IMR-90 (cell line): ENCODE measurements at places on chromosomes 5 and 9. TPM values are rescaled to one million over a fixed set of nuclear protein-coding genes. Genes with fewer than 3 reads are reported as not detected.

DNA sequence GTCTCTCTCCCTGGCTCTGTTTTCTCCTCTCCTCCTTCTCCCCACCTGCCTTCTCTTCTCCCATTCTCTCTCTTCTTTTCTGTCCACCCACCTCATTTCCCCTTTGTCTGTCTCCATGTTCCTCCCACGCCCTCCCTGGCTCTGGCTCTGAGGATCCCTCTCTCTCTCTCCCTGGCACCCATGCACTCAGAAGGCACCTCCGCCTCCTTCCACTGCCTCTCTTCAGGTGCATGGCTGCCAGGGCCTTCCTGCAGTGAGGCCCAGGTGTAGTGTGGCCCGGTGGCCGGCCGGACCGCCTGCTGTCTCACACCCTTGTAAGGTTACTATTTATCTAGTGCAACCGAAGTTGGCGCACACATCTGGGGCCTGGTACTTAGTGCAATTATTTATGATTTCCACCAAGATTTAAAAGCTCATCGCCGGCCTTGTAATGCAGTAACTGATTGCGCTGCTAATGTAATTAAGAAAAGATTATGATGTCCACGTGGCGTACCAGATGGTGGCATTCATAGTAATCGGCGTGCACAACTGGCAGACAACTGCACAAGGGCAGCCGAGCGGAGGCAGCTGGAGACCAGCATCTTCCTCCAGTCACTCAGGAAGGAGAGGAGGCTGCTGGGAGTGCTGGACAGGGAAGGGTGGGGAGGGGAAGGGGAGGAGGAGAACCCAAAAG is 50.4 kb upstream of the MVB12B start:
- no peak overlapping the region for H3K27ac ChIP-seq
- no peaks in the 10 kb centered on the region for H3K4me1 ChIP-seq
- peaks cover 15% of the 10 kb centered on the region for H3K27me3 ChIP-seq
- no peaks in the 10 kb centered on the region for H3K36me3 ChIP-seq

DNA sequence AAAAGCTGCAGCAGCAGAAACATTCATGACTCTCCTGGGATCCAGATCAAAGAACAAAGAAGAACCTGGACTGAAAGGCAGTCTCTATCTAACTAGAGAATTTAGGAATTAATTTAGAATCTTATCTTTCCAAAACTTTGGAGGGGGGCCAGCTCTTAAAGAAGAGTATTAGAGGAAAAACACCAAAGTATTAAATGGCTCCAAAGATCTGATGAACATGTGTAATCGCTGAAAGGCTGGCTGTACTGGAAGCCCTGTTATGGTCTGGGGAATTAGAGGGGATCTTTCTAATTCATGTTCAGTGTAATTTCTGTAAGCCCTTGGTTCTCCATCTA is 316.8 kb downstream of the CWC27 start:
- no peaks in the 10 kb centered on the region for H3K36me3 ChIP-seq
- H3K4me3 ChIP-seq: no peak overlapping the region
- no peak overlapping the region for H3K27ac ChIP-seq
- H3K27me3 ChIP-seq: no peaks in the 10 kb centered on the region

- H3K4me1 ChIP-seq: peaks cover 4% of the 10 kb centered on the region
- DNase-seq: no peak
- no peak overlapping the region for H3K27ac ChIP-seq
- no peaks in the 10 kb centered on the region for H3K27me3 ChIP-seq
- H3K36me3 ChIP-seq: no peaks in the 10 kb centered on the region
- no peak overlapping the region for H3K4me3 ChIP-seq
Observed at GRCh38 chr5:58264276-58264675, 195.6 kb downstream of the PLK2 start.

GRCh38 chr9:12771891-12772290 is 2.9 kb upstream of the LURAP1L start:
- H3K27me3 ChIP-seq: no peaks in the 10 kb centered on the region
- H3K27ac ChIP-seq: no peak overlapping the region
- peak; percentile 47 for DNase-seq
- no peak overlapping the region for H3K4me3 ChIP-seq
- no peaks in the 10 kb centered on the region for H3K36me3 ChIP-seq

- H3K36me3 ChIP-seq: no peaks in the 10 kb centered on the region
- peak overlapping the region; percentile 62; the same call in 1 of the 2 replicates for H3K27ac ChIP-seq
- H3K27me3 ChIP-seq: no peaks in the 10 kb centered on the region
- DNase-seq: peak; percentile 61
Observed at GRCh38 chr9:26262421-26263107, 584.3 kb upstream of the TUSC1 start.

DNA sequence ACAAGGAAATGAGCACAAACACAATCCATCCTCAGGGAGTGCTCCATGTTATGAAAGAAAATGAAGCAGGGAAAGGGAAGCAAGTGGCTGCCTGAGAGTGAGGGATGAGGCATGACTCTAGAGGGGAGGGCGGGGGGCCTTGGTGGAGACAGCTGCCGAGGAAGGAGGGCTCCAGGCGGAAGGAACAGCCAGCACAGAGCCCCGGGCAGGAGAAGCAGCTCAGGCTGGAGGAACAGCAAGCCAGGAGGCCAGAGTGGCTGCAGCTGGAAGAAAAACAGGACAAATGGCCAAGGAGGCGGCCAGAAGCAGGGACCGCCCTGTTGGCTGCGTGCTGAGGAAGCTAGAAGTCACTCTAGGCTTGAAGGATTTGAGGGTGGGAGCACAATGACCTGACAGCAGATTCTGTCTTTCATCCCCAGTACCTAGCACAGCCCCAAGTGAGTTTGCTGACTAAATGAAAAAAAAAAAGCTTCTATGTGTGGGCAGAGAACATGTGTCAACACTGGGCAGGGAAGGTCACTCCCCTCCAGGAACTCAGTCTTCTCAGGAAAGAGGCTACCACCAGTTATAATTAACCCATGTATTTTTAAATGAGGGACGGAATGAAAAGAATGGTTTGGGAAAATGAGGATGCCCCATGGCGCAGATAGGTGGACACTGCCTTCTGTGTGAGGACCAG is 142.8 kb downstream of the DCP2 start:
- DNase-seq: peak; percentile 12
- peaks cover 18% of the 10 kb centered on the region for H3K4me1 ChIP-seq
- H3K36me3 ChIP-seq: peaks cover 16% of the 10 kb centered on the region
- no peak overlapping the region for H3K27ac ChIP-seq
- H3K27me3 ChIP-seq: no peaks in the 10 kb centered on the region

- peaks cover 19% of the 10 kb centered on the region for H3K27me3 ChIP-seq
- H3K27ac ChIP-seq: no peak overlapping the region
- H3K4me3 ChIP-seq: peak overlapping the region; percentile 41
Observed at GRCh38 chr9:130681769-130682420, 11.7 kb upstream of the EXOSC2 start.

DNA sequence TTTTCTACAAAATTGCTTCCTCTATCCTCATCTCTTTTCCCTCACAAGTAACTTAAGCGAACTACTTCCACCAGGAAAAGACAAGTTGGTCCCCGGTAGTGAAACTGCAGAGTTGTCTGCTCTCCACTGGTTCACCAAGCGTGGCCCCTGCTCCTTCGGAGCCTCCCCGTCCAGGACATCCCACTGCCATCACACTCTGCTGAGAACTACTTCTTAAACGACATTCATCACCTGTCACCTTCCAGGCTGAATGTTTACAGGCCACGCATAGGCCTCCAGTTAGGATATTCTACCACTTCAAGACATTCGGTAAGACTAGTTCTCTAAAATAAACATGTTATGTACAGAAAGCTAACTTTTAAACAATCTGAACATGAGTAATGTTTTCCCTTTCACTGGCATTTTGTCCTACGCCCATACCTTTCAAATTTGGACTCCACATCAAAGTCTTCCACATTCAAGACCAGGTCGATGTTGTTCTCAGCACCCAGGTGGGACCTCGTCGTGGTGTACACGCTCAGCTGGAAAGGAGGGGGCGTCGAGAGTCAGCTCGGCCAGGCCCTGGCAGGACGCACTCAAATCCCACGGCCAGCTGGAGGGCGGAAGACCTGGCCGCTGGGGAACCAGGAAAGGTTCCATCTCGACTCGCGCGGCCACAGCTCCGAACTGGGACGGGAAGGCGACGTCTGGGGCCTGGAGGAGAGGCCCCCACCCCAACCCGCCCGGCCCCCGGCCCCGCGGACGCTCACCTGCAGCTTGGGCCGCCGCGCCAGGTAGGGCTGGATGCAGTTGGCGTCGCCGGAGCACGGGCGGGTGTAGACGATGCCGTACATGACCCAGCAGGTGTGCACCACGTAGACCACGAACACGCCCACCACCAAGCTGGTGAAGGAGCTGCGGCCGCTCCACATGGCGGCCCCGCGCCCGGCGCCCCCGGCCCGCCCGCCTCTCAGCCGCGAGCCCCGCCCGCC is 683 bp downstream of the CLPTM1L start:
- no peaks in the 10 kb centered on the region for H3K27me3 ChIP-seq
- H3K4me3 ChIP-seq: peak overlapping the region; percentile 98
- H3K4me1 ChIP-seq: peaks cover 8% of the 10 kb centered on the region; the same call in 1 of the 2 replicates
- peak overlapping the region; percentile 77 for H3K27ac ChIP-seq

GRCh38 chr5:36619012-36619635 is 12.7 kb downstream of the SLC1A3 start:
- H3K4me3 ChIP-seq: no peak overlapping the region
- H3K36me3 ChIP-seq: no peaks in the 10 kb centered on the region
- H3K4me1 ChIP-seq: no peaks in the 10 kb centered on the region
- no peak overlapping the region for H3K27ac ChIP-seq
- no peaks in the 10 kb centered on the region; the same call in 1 of the 2 replicates for H3K27me3 ChIP-seq

GRCh38 chr9:34256104-34256503 is 73.0 kb downstream of the KIF24 start:
- no peak overlapping the region for H3K4me3 ChIP-seq
- no peaks in the 10 kb centered on the region for H3K27me3 ChIP-seq
- H3K4me1 ChIP-seq: peaks cover 22% of the 10 kb centered on the region
- DNase-seq: no peak

DNA sequence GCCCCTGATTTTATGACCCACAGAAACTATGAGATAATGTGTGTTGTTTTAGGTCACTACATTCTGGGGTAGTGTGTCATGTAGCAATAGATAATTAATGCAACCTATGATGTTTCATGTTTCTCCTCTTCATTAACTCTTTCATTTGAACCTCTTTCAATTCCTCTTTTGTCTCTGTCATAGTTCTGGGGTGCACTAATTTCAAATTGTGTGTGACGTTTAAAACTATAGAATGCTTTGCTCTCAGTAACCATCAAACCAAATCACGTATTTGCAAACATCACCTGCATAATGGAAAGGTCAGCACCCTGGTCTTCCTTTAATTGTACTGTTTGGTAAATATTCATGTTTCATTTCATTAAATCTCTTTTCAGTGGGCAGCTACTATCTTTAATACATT is 621.6 kb downstream of the TLR4 start:
- no peak for DNase-seq
- H3K27ac ChIP-seq: no peak overlapping the region
- no peak overlapping the region for H3K4me3 ChIP-seq
- H3K27me3 ChIP-seq: no peaks in the 10 kb centered on the region
- no peaks in the 10 kb centered on the region for H3K4me1 ChIP-seq

- peaks cover 7% of the 10 kb centered on the region for H3K36me3 ChIP-seq
- no peak overlapping the region for H3K27ac ChIP-seq
- no peak overlapping the region for H3K4me3 ChIP-seq
- H3K4me1 ChIP-seq: peaks cover 14% of the 10 kb centered on the region
- no peak for DNase-seq
Observed at GRCh38 chr9:133828338-133828997, 90.3 kb upstream of the SARDH start.

DNA sequence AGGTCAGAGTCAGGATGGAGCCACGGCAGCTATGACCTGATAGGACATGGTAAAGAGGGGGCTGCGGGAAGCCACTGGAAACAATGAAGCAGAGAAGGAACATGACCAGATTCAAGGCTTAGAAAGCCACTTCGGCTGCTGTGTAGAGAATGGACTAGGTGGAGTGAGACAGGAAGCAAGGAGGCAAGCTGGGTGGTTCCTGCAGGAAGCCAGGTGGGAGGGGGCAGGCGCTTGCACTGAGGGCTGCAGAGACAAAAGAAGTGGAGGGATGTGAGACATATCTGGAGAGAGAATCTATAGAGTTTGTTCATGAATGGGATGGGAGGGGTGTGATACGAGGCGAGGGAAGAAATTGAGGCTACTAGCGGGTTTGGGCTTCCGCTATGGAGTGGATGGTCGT is 19.0 kb upstream of the N4BP3 start:
- no peaks in the 10 kb centered on the region for H3K36me3 ChIP-seq
- no peak overlapping the region for H3K4me3 ChIP-seq
- H3K4me1 ChIP-seq: no peaks in the 10 kb centered on the region
- H3K27ac ChIP-seq: no peak overlapping the region
- H3K27me3 ChIP-seq: no peaks in the 10 kb centered on the region; the same call in 1 of the 2 replicates

DNA sequence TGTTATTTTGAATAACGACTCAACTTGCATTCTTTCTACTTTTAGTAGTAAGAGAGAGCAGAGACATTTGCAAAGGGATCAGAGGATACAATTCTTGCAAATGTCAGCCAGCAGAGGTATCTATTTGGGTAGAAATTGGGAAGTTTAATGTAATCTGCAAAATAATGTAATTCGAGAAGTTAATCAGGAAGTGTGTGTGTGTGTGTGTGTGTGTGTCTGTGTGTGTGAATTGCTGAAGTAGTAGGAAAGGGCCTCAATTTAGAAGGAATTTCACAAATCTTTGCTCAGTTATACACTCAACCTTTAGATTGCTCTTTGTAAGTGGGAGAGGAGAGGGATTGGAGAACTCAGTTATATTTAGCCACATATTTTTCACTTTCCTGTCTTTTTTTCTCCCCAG is 11.0 kb upstream of the IFNA1 start:
- H3K4me3 ChIP-seq: no peak overlapping the region
- DNase-seq: no peak
- H3K27me3 ChIP-seq: peaks cover 8% of the 10 kb centered on the region
- no peak overlapping the region for H3K27ac ChIP-seq
- no peaks in the 10 kb centered on the region for H3K36me3 ChIP-seq
- no peaks in the 10 kb centered on the region for H3K4me1 ChIP-seq

GRCh38 chr5:16932401-16932800 is 3.7 kb downstream of the MYO10 start:
- peaks cover 2% of the 10 kb centered on the region; the same call in 1 of the 2 replicates for H3K36me3 ChIP-seq
- DNase-seq: no peak
- peak overlapping the region; percentile 9 for H3K27ac ChIP-seq
- peaks cover 15% of the 10 kb centered on the region for H3K4me1 ChIP-seq
- H3K27me3 ChIP-seq: no peaks in the 10 kb centered on the region

DNA sequence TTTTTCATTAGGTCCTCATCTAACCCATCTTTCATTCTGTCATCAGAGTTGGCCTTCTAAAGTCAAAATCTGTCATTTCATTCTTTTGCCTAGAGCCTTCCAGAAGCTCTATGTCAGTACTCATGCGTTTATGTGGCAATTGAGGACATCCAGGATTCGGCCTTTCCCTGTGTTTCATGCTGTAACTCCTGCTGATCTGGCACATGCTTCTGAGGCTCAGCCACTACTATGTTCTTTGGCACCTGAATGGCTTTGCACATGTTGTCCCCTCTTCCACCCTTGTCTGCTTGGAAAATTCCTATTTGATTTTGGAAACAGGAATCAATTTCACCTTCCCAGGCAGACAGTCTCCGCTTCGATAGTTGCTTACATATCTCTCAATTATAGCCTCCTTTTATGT is 84.9 kb downstream of the GDNF start:
- H3K4me1 ChIP-seq: peaks cover 3% of the 10 kb centered on the region; the same call in 1 of the 2 replicates
- H3K4me3 ChIP-seq: no peak overlapping the region
- H3K27me3 ChIP-seq: no peaks in the 10 kb centered on the region
- H3K36me3 ChIP-seq: no peaks in the 10 kb centered on the region
- no peak for DNase-seq

Gene HSPB3
- total RNA-seq: 0.54 TPM in 1 of 2 replicates, not detected in the other

Gene ASS1
- 31.1 and 39.6 TPM in 2 replicates for total RNA-seq

Gene OR1Q1
- not detected in 2 replicates for total RNA-seq

Gene GPX8
- total RNA-seq: 166 and 201 TPM in 2 replicates

Gene ARHGEF28
- 13.9 and 16.0 TPM in 2 replicates for total RNA-seq

Gene SLC1A3
- total RNA-seq: 0.56 and 1.3 TPM in 2 replicates

Gene TXNDC8
- not detected in 2 replicates for total RNA-seq

Gene SWI5
- 37.5 and 38.9 TPM in 2 replicates for total RNA-seq

Gene TMEM252
- total RNA-seq: not detected in 2 replicates

Gene PCDHB16
- 0.18 and 0.56 TPM in 2 replicates for total RNA-seq

Gene SLC4A9
- total RNA-seq: not detected in 2 replicates

Gene PRRX2
- total RNA-seq: 12.7 and 13.1 TPM in 2 replicates

Gene PCDHB8
- 0.18 and 0.28 TPM in 2 replicates for total RNA-seq

Gene ADCY2
- total RNA-seq: not detected in 2 replicates

Gene PCDHGA2
- 3.3 and 3.4 TPM in 2 replicates for total RNA-seq
